ENCODE measurements at places on chromosomes 12 and 14.

- DNase-seq, result no peak
Measured at GRCh38 chr12:121217761-121218160, 7.8 kb downstream of the P2RX4 start.

GRCh38 chr14:104107611-104108569, 22.4 kb downstream of the ASPG start:
- no peak for DNase-seq

GRCh38 chr12:62361048-62361447, 100.8 kb downstream of the USP15 start:
- no peak for DNase-seq

DNA sequence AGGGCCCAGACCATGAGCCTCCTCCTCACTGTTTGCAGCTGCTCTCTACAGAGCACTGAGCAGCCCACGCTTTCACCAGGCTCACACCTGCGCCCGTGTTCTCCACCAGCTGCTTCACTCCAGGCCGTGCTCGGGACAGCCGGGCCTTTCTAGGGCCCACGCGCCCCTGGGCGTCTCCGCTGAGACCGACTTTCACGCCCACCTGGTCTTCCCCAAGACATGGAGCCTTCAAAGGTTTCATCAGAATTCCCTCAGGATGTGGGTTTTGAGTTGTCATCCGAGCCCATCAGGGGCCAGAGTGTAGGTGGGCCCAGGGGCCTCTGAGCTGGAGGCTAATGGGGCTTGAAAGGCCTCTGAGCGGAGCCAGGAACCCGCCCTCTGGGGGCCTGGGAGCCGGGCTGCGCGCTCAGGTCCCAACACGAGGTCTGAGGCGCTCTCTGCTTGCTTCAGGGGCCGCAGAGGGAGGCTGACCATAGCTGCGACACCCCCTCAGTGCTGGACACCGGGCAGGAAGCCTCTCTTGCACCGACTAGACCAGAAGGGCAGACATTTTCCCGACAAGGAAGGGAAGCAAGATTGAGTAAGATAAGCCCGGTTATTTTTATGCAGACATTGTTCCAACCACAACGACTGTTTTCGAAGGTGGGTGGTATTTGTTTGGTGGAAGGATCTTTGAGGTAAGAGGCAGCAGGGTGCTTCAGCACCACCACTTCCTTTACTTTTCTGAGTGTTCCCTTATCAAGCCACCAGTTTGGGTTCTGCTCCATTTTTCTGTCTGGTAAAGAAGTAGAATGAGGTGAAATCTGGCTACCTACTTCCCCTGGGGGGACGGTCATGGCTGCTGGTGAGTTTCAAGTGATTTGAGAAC, 125.0 kb upstream of the FUT8 start:
- no peak for DNase-seq

DNA sequence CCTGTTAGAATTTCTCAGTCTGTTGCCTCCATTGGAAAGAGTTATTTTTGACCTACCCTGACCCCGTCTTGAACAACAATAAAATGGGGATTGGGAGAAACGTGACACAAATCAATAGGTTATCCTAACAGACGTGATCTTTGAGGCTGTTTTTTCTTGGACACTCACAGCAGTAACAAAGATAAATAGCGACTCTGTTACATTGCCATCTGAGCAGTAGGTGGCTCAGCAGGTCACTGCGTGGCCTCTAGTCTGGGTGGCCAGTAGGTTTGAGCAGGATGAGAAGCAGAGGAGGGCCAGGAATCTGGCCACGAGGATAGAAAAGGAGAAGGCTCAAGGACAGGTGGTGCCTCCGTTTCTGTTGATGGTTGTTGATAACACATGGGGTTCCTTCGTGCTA, 101.4 kb downstream of the GPATCH2L start:
- no peak for DNase-seq

GRCh38 chr12:47604221-47604873, 101.5 kb downstream of the RPAP3 start:
- no peak for DNase-seq

DNA sequence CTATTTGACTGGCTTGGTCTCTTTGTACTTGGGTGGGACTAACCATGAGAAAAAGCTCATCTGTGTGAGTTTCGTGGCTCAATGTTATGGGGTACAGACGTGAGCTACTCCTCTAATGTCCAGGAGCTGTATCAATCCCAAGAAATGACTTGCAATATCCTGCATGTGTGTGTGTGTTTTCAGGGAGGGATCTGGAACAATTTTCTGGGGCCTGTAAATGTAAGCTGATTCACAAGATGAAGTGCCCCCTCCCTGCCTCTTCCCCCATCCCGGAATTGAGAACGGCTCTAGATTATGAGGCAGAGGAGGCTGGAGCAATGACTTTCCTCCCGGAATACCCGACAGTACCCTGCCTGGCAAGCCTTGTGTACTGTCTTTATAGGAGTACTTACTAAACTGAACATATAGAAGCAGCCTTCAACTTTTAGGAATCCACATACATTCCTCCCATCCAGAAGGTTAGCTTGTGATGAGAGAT, 53.9 kb downstream of the TMX1 start:
- DNase-seq, result no peak
